COR-L47 (cell line): ENCODE measurements at places on chromosomes 4 and X.

DNA sequence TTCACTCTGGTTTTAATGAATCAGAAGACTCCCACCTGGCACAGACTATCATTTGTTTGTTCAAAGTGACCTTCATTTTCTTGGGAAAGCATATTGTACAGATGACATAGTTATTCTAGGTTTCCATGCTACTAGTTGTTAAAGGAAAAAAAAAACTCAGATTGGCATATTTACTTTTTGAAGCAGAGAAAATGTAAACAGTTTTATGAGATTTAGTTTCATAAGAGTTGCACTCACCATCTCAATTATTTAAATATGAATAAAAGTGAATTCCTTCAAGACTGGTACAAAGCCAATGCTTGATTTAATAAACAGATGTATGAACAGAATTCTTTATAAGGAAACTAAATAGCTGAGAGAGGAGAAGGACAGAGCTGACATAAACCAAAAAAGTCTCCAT, 280.3 kb upstream of the UGT8 start:
- DNase-seq, result no peak

DNA sequence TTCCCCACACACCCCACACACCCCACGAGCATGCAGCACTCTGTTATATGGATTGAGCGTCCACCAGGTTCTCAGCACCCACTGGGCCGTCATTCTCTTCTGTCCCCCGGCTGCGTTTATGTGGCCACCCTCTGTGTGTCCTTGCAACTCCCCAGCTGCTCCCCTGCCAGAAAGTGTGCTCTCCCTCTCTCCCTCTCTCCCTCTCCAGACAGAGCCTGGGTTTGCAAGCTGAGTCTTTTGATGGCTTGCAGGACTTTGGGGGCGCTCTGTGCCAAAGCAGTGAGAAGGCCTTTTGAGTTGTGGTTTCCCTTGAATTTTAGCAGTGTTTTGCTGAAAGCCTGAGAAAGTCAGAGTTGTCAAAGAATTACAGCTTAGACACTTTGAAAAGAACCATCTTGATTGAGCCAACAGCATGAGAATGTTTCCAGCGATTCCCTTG, 173.5 kb downstream of the DCLK2 start:
- DNase-seq, result no peak

DNA sequence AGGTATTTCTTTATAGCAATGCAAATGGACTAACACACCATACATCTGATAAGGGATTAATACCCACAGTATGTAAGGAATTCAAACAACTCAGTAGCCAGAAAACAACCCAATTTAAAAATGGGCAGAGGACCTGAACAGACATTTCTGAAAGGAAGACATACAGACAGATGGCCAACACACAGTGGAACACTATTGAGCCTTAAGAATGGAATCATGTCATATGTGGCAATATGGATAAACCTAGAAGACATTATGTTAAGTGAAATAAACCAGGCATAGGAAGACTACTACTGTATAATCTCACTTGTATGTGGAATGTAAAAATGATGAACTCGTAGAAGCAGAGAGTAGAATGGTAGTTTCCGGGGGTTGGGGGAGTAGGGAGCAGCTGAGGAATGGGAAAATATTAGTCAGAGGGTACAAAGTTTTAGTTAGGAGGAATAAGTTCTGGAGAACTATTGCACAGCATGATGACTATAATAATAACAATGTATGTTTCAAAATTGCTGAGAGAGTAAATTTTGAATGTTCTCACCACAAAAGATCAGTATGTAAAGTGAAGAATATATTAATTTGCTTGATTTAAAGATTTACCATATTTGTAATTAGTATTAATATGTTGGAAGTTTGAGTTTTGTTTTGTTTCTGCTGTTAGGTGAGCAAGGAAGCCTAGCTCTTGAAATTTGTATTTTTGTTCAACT, 25.2 kb downstream of the WDR44 start:
- no peak for DNase-seq

- no peak for DNase-seq
These were observed 207.2 kb upstream of the GPRIN3 start for GRCh38 chr4:89514811-89515210.

- no peak for DNase-seq
These were observed 109.0 kb upstream of the DDIT4L start for GRCh38 chr4:100299046-100299840.

DNA sequence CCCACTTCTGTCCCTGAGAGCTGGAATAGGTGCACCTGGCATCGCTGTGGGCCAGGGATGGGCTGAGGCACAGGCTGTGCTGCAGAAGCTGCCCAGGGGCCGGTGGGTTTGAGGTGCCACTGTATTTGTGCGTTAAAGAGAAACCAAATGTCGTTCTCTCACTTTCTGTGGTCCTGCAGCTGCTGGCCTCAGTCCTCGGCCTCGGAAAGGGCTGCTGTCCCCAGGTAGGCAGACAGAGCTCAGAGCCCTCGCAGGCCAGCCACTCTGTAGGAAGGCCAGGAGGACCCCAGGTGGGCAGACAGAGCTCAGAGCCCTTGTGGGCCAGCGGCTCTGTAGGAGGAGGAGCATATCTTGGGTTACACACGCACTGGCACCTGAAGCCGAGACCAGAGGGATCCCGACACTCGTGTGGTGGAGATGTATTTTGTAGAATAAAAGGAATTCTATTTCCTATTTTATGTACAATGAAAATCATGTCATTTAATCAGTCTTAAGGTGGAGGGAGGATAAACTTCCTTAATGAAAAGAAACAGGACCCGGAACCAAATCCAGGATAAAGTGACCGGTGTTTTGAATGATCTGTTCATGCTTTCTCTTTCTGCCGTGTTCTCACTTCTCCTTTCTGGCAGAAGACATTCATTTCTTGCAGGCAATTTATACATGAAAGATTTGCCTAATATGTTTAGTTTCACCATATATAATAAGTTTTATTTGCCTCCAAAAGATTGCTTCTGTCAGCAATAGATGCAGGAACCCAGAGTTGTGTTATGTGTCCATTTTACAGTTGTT, 54.4 kb upstream of the HGFAC start:
- no peak for DNase-seq

- DNase-seq, result no peak
These were observed 21.8 kb upstream of the TNIP3 start for GRCh38 chr4:121185960-121186359.

DNA sequence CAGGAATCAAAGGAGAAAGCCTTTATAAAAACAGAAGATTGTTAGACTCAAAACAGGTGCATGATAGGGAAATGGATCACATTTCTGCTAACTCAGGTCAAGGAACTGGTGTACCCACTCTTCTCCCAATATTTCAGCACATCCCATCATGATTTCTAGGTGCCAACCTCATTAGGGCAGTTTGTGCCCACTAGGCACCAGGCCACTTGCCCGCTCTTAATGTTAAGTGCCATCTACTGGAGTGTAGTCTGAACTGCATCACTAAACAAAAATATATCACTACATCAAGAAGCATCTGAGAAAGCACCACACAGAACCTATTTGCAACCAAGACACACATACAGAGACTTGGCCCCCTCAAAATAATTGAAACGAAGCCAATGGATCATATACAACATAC, 140.4 kb upstream of the GRID2 start:
- DNase-seq, result no peak

DNA sequence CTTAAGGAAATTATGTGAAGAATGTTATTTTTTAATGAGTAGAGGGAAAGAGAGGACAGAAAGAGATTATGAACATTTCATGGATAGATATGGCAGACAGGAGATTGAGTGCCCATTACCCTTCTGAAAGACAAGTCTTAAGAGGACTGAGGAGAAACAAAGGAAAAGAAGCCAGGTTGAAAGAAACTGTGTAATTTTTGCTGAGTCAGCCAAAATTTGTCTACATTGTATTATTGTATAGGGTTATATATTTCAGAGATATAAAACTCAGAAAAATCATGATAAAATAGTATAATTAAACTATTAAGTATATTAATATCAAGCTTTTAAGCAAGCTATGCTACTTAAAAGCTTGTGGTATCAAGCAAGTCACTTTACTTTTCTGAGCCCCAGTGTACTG, 4.9 kb downstream of the TMPRSS11B start:
- no peak for DNase-seq

DNA sequence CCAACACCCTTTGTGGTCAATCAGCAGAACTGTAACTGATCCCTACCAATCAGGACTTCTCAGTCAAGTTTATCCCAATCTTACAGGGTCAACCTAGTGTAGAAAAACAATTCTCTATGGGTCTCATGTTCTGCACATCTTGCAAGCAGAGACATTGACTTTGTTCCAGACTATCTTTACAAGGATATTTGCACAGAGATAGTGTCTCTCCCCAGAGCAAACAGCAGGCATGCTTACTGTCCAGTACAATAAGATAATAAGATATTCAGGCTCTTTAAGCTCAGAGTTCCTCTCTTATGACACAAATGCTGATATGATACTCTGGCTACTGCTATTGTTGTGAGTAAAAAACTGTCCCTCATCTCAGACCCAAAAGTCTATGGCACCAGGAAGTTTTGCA, 53.2 kb downstream of the ACSL4 start:
- DNase-seq, result no peak

GRCh38 chr4:97720869-97721432, 422.3 kb downstream of the STPG2 start:
- DNase-seq, result peak; percentile 63

DNA sequence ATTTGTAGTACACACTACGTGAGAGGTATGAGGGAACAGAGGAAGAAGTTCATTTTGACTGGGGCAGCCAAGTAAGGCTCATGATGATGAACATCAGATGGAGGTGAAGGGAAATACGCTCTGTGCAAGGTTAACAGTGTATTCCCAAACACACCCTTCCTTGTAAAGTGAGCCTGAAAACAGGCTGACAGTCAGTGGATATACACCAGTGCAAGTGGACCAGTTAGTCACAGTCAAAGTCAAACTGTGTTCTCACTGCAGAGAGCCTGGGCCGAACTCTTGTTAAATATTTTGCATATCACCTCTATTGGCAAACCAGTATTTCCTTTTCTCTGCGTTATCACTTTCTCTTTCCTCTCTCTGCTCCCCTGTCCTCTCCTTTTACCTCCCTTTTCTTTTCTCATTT, 23.4 kb upstream of the RHOH start:
- DNase-seq, result no peak

DNA sequence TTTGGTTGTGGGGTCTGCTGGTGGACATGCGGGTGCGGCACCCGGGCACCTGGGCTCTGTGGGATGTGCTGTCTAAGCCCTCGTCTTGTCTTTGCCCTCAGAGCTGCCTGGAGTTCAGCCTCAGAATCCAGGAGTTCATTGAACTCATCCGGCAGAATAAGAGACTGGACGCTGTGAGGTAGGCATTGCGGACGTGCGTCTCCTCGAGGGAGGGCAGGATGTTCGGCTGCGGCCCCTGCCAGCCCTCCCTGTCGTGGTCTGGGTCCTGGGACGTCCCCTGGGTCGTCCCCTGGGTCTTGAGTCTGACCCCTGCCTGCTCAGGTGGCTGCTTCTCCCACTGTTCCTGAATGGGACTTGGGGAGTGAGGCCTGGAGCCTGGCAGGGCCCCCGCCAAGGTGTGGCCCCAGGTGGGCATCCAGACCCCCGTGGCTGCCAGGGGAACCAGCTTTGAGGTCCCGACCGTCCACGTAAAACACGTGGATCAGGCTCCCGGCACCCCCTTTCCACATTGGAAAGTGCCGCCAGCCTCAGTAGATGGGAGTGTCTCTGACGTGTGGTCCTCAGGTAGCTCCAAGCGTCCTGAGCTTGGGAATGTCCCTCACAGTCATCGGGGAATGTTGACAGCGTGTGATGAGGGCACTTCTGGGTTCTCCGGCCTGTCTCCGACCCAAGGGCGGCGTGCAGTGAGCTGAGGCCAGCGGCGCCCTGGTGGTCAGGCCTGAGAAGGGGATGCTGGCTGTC, 19.3 kb upstream of the UVSSA start:
- DNase-seq, result no peak

DNA sequence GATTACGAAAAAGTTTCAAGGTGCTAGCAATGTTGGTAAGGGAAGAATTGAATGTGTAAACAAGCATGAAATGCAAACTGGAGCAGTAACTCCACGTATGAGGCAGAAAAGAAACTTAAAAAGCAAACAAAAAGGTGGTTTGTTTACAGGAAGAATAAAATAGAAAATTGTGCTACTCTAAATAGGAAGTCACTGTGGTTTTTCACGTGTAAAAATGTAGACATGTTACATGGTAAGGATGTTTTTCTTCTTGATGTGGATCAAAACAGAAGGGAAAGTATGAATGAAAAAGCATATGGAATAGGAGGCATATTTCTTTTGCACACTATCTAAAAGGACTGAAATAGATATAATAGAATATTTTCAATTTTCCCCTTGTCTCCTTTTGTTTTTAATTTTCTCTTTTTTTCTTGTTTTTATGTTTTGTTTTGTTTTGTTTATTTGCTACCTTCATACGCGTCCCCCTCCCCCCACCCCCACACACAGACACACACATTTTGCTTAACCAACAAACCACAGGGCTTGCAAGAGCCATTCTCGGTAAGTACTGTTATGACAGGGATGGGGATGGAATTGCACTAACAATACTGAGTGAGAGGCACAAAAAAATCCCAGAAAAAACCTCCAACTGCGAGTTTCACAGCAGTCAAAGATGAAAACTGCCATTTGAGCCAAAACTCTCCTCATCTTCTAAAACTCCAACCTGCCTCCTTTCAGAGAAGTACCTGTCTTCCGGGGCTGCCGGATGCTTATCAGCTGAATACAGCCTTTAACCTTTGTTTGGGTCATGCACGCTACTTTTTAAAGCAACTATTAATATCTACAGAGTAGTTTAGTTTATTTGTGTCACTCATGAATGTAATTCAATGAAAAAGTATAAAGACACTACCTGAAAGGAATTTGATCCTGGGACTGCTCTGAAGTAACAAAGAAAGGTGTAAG, 135.8 kb downstream of the IL15 start:
- DNase-seq, result no peak

GRCh38 chrX:71321731-71322130, 20.2 kb downstream of the ITGB1BP2 start:
- DNase-seq, result no peak

- DNase-seq, result peak; percentile 46
These were observed 21.8 kb upstream of the JAKMIP1 start for GRCh38 chr4:6221851-6222760.
